ENCODE measurements at places on chromosomes 1 and 21.

GRCh38 chr21:35643176-35643575 is 417.1 kb downstream of the SETD4 start:
- DNase-seq = no peak

DNA sequence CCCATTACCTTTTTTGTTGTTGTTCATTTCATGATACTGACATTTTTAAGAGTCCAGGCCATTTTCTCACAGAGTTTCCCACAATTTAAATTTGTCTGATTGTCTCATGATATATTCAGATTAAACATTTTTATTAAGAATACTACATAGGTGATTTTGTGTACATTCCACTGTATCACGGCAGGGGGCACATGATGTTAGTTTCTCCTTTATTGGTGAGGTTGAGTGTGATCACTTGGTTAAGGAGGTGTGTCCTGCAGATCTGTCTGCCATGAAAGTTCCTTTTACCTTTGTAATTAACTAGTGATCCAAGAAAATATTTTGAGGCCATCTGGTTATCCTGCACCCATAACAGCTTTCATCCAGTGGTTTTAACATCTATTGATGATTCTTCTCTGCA is 11.8 kb downstream of the RTCA start:
- DNase-seq = no peak

DNA sequence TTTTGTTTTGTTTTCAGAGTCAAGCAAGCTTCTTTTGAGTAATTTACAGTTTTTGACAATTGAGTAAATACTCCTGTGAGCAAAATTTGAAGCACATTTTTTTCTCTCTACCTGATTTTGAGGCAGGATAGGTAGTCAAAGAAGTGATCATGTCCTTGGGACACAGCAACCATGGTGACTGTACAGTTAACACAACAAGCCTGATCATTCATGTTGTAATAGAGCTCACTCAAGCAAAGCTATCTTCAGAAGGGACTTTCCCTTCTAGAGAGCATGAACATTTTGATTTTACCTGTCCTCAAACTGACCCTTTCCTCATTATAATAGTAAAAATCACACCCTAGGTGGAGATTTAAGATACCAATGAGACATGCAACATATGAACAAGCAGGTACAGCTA is 126.5 kb upstream of the KCNK1 start:
- no peak for DNase-seq

DNA sequence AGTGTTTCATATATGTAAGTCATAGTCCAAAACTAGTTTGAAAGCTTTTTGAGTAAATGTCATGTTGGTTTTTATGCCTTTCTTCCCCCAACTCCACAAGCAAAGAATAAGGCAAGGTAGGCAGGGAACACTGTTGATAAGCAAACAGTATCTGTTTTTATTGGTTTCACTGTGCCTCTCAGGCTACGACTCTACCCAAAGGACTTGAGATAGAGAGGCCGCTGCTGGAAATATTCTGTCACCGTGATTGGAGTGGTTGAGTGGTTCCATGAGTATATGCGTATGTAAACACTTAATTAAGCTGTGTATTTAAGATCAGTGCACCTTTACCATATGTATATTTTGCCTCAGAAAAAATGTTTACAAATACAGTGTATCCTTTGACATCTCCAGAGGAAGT is 138.1 kb upstream of the KIF26B start:
- DNase-seq = no peak
